ENCODE measurements at places on chromosomes 4 and X. TPM values are rescaled to one million over a fixed set of nuclear protein-coding genes. Genes with fewer than 3 reads are reported as not detected.

EFHC2 gene
- 18.0 TPM for total RNA-seq

KIF4A gene
- 0.19 TPM for total RNA-seq

SLIT2 gene
- total RNA-seq, result 10.2 TPM

PNMA3 gene
- 2.5 TPM for total RNA-seq

TMEM271 gene
- not detected for total RNA-seq

CCKAR gene
- total RNA-seq, result not detected

ANKRD50 gene
- total RNA-seq, result 5.3 TPM

HS6ST2 gene
- 0.08 TPM for total RNA-seq

GLRA2 gene
- not detected for total RNA-seq

PNMA6A gene
- total RNA-seq, result 3.0 TPM

ATP8A1 gene
- 19.3 TPM for total RNA-seq

ART3 gene
- total RNA-seq, result 164 TPM

DOK7 gene
- total RNA-seq, result 33.7 TPM

ENPEP gene
- total RNA-seq, result 3.3 TPM

ABCG2 gene
- total RNA-seq, result 0.75 TPM

KIAA1210 gene
- total RNA-seq, result not detected

HMX1 gene
- total RNA-seq, result not detected

HOPX gene
- 23.7 TPM for total RNA-seq

ESX1 gene
- total RNA-seq, result not detected

EREG gene
- not detected for total RNA-seq

GYPE gene
- 0.19 TPM for total RNA-seq

FRG2 gene
- total RNA-seq, result not detected

KLHL4 gene
- total RNA-seq, result 1.0 TPM

NEXMIF gene
- total RNA-seq, result 0.16 TPM

RAB40A gene
- total RNA-seq, result not detected

CCSER1 gene
- total RNA-seq, result 13.8 TPM

P2RY8 gene
- 1.6 TPM for total RNA-seq

PRSS12 gene
- not detected for total RNA-seq

DCHS2 gene
- total RNA-seq, result not detected

KCND1 gene
- total RNA-seq, result 0.38 TPM

ERVMER34-1 gene
- 4.5 TPM for total RNA-seq

AFM gene
- not detected for total RNA-seq

UBA6 gene
- 20.5 TPM for total RNA-seq

NSUN7 gene
- total RNA-seq, result 1.5 TPM

FAM53A gene
- 1.0 TPM for total RNA-seq

TRMT2B gene
- total RNA-seq, result 17.0 TPM

CDS1 gene
- 0.19 TPM for total RNA-seq

GAK gene
- total RNA-seq, result 27.9 TPM

FAM200B gene
- 25.5 TPM for total RNA-seq

L1CAM gene
- 5.3 TPM for total RNA-seq

GPRIN3 gene
- total RNA-seq, result 6.2 TPM

C4orf54 gene
- 0.73 TPM for total RNA-seq

ADAMTS3 gene
- 0.27 TPM for total RNA-seq

SOX3 gene
- total RNA-seq, result not detected

HGFAC gene
- 1.9 TPM for total RNA-seq

RENBP gene
- total RNA-seq, result 11.1 TPM

TCEANC gene
- total RNA-seq, result 7.3 TPM

PABPC4L gene
- total RNA-seq, result 0.65 TPM

OTUD6A gene
- not detected for total RNA-seq

FSTL5 gene
- total RNA-seq, result not detected

STOX2 gene
- 8.5 TPM for total RNA-seq

IQSEC2 gene
- total RNA-seq, result 10.5 TPM

ZDHHC15 gene
- total RNA-seq, result 2.8 TPM

LAMP2 gene
- total RNA-seq, result 49.2 TPM

HSD17B13 gene
- 0.32 TPM for total RNA-seq

PDGFRA gene
- 29.8 TPM for total RNA-seq

AMOT gene
- 8.6 TPM for total RNA-seq

UVSSA gene
- total RNA-seq, result 6.7 TPM

UGT2B10 gene
- total RNA-seq, result not detected
